AG20443 (cell line): ENCODE measurements at places on chromosomes 1 and 21.
A peak's percentile ranks its signal among the peaks of the same experiment; 100 is the strongest.

- peak; percentile 45 for DNase-seq
These were observed 6.4 kb upstream of the GSTM4 start for GRCh38 chr1:109649491-109649914.

DNA sequence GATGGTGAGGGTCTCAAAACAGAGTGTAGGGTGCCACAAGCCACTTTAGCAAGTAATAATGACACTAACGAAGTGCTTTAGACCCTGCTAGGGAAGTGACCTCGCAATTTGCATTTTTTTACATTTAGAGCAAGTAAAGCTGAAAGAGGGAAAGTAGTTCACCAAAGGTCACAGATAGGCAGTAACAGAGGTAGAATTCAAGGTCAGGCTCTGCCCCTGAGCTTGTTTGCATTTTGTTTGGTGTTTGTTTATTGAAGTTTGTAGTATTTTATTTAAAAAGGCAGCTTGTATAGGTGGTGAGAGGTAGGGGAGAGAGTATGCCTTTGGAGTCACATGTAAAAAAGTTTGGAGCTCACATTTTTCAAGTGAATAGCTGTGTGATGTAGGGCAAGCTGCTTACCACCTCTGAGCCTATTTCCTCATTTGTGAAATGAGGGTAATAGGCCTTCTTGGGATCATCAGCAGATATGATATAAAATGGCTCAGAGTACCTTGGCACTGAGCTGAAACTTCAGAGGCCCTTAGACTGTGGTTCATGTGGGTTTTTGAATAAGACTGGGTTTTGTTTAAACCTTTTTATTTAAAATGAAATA, 142.5 kb downstream of the TRABD2B start:
- no peak for DNase-seq

DNA sequence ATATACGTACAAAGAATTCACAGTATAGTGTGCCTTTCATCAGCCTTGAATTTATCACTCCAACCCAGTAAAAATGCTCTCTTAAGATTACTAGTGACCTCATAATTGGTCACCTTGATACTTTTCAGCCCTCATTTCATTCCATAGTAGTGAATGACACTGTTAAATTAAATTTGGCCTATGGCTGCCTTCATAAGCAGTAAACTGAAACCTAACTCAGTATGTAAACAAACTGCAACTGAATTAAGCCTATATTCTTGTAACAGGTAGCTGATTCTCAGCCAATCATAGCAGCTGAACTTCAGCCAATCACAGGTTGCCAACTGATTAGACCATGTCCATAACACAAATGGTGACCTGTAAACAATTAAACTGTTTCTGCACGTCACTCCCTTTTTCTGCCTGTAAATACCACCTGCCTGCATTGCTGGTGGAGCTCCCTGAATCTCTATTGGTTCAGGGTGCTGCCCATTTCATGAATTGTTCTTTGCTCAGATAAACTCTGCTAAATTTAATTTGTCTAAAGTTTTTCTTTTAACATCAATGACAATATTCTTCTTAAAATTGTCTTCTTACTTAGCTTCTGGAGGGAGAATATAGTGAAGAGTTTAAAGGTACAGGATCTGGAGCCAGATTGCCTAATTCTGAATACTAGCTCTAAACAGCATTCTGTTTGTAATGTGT, 24.0 kb upstream of the CAMSAP2 start:
- DNase-seq: no peak

GRCh38 chr1:228008391-228009115, 1.8 kb downstream of the WNT3A start:
- DNase-seq: no peak

DNA sequence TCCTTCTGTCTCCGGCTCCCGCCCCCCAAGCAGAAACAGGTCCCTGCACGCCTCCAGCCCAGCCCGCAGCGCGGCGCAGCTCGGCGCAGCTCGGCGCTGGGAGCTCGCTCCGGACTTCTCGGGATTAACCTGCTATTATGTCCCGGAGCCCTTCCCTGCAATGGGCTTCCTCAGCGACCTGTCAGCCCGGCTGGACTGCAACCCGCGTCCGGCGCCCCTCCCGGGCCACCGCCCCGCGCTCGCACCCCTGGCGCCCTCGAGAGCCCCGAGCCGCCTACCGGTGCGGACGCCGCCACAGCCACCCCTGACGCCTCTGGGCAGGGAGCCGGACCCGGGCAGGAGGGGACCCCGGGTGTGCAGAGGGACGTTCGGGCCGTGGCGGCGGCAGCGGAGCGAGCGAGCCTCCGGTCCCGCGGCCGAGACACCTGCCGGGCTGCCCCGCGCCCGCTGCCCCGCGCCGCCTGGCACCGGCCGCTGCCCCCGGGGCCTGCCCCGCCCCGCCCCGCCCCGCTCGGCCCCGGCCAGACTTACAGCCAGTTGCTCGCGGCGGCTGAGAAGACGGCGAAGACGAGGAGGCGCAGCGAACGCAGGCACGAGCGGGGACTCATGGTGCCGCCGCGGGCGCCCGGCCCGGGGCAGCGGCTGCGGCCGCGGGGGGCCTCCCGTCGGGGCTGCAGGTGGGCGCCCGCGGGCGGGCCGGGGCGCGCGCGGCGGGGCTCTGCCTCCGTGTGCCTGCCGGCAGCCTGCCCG, 407 bp downstream of the WNT4 start:
- DNase-seq: peak; percentile 76

DNA sequence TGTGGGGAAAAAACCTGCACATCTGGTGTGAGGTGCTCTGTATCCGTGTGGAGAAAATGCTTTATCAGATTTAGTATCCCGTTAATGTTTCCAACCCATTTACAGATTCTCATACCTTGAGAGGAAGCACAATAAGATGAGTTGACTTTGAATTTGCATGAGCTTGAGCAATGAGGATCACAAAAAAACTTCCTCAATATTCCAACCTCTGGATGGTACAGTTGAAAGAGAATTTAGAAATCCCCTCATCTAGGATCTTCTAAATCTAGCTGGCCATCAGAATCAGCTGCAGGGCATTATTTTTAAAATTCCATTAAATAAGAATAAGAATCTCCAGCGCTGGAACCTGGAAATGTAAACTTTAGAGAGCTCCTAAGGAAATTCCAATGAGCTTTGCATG, 82.5 kb upstream of the NR5A2 start:
- DNase-seq: no peak

GRCh38 chr1:31843506-31843905, 27.7 kb upstream of the SPOCD1 start:
- peak; percentile 95 for DNase-seq

DNA sequence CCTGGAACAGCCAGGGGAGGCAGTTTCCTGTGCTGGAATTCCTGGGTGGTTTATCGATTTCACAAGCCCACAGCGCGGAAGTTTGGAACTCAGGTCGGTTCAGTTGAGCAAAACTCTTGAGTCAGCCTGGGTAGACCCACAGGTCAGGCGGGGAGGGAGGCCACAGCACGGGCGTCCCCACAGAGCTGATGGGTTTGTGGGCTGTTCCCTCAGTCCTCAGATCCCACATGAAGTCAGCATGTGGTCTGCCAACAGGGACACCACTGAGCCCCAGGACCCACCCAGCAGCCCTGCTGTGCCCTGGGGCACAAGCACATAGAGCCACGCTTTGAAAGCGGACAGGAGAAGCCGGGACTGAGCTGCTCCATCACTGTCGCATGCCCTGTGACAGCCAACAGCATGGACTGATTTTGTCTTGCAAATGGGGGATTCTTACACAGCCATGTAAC, 17.4 kb downstream of the BMP8A start:
- peak; percentile 38 for DNase-seq

GRCh38 chr1:203271018-203271743, 34.1 kb upstream of the BTG2 start:
- DNase-seq: peak; percentile 58

- no peak for DNase-seq
These were observed 42.4 kb upstream of the ESRRG start for GRCh38 chr1:216765346-216766300.

GRCh38 chr21:41975391-41976272, 21.8 kb upstream of the C2CD2 start:
- no peak for DNase-seq

DNA sequence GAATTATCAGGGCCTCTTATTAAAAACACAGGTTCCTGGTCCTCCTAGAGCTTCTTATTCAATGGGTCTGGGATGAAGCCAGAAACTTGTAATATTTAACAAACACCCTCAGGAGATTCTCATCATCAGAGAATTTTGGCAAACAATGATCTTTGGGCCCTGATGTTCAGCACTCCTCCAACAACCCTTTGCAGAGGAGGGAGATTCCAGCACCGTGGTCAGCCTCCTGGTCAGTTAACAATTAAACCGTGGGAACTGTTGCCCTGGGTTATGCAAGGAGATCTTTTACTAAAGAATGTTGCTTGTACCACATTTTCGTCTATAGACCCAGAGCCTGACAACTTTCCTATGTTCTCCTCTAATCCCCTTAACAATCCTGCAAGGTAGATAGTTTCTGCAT, 294.4 kb downstream of the PLPP3 start:
- peak; percentile 74 for DNase-seq

DNA sequence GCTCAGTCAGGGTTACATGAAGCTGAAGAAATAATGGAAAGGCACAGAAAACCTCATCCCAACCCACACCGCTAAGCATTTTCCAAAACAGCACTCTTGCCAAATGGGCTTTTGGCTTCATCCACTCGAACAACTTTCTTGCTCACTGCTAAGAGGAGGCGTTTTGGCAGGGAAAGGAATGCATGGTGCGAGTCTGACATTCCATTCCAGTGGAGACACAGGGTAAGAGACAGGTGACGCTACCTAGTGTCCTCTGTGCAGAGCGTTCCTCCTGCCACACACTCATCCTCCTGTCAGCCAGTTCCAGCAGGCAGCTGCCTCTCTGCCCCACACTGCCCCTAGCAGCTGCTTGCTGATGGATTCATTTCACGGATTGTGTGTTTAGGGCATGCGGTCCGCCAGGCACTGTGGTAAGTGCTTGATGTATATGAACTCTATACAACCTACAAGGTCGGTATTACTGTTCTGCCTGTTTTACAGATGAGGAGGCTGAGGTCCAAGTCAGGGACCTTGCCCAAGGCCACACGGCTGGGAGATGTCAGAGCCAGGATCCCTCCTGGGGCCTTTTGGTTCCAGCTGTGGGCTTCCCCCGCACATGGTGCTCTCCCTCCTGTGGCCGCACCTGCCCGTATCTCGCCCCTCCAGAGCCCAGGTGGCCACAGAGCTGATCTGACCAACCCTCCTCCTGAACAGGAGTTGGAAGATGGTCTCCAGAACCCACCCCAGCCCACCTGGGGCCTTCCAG, 25.7 kb upstream of the BACE2 start:
- DNase-seq: peak; percentile 87

DNA sequence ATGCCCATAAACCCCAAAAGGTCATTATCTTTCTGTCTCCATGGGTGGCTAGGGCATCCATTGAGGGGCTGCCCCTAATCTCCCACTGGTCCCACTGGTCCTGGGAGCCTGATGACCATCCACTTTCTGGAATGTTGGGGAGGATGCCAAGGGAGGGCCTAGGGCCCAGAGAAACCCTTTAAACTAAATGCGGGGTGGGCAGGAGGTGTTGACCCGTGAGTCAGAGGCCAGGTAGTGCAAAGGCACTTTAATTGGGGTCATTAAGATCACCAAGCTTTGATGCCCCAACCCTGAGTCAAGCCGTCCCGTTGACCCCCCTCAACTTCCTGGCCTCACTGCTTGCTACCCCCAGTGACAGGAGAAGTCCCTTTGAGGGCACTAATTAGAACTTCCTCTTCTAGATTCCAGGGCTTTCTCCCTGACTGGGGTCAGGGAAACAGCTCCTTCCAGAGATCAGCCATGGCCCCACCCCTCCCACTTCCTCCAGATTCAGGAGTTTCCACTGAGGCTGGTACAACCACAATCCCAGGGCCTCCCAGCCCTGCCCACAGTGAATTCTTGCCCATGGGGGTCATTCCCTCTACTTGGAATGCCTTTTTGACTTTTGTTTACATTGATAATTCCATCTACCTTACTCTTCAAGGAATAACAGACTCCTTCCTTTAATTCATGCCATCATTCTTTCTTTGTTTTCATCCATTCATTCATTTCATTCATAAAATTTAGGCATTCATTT, 15.5 kb upstream of the SERINC2 start:
- peak; percentile 54 for DNase-seq

GRCh38 chr21:38790961-38791360, 14.8 kb upstream of the ETS2 start:
- no peak for DNase-seq

DNA sequence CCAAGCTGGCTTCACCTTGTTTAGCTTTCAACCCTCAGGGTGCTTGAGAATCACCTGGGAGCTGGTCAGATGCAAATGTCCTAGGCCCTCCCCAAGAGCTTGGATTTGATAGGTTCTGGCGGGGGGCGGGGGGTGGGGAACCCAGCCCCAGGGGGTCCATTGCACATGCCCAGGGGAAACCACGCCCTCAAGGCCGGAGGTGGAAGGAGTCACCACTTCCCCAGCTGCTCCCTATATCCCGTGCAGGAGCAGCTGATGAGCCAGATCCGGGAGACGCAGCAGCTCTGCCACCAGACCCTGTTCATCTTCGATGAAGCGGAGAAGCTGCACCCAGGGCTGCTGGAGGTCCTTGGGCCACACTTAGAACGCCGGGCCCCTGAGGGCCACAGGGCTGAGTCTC, 5.8 kb downstream of the TOR3A start:
- DNase-seq: peak; percentile 38

GRCh38 chr1:210352575-210352974, 23.9 kb downstream of the HHAT start:
- DNase-seq: no peak

- no peak for DNase-seq
These were observed 971 bp upstream of the RNF2 start for GRCh38 chr1:185044387-185044786.

GRCh38 chr1:234926559-234927311, 201.9 kb downstream of the TOMM20 start:
- no peak for DNase-seq

- DNase-seq: peak; percentile 12
These were observed 7.0 kb upstream of the CDK11B start for GRCh38 chr1:1665815-1666251.

- peak; percentile 79 for DNase-seq
These were observed 36.3 kb upstream of the FAM3B start for GRCh38 chr21:41280115-41280919.

DNA sequence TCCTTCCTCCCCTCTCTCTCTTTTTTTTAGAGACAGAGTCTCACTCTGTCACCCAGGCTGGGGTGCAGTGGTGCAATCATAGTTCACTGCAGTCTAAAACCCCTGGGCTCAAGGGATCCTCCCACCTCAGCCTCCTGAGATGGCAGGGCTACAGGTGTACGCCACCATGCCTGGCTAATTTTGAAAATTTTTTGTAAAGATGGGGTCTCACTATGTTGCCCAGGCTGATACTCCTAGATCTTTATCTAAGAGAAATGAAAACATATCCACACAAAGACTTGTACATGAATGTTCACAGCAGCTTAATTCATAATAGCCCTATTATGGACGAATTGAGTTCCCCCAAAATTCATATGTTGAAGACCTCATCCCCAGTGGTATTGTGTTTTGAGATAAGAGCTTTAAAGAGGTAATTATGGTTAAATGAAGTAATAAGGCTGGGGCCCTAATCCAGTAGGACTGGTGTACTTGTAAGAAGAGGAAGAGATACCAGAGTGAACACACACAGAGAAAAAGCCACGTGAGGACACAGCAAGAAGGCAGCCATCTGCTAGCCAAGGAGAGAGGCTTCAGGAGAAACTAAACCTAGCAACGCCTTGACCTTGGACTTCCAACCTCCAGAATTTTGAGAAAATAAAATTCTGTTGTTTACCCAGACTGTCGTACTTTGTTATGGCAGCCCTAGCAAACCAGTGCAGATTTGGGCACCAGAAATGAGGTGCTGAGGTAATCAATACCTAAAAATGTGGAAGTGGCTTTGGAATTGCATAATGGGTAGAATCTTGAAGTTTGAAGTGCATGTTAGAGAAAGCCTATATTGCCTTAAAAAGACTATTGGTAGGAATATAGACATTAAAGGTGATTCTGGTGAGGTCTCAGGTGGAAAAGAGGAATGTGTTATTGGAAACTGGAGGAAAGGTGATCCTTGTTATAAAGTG, 13.2 kb downstream of the IFNLR1 start:
- DNase-seq: no peak
